ENCODE measurements at places on chromosomes 16 and 17.

DNA sequence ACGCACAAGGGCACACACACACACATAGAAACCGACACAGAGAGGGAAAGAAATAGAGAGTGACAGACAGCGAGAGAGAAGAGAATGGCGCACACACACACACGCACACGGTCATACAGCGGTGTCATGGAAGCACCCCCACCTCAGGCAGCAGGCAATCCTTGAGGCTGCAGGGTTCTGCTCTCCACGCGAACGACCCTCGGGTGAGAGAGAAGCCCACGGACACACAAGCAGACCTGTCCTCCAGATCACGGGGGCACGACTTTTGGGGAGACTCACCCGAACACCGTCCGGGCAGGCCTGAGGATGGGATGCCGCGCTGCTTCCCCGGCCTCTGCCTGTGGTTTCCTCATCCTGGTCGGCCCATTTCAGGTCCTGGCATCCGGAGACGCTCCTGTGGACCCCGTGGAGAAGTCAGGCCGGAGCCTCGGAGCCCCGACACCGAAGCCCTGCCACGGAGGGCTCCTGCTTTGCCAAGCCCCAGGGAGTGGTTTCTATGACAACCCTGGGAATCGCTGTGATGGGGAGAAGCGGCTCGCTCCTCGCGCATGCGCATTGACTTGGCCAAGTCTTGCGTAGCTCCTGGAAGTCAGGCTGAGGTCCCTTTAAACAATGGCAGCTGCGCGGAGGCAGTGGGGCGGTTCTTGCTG is 118.2 kb upstream of the KCNJ18 start:
- peak; percentile 45 for DNase-seq

DNA sequence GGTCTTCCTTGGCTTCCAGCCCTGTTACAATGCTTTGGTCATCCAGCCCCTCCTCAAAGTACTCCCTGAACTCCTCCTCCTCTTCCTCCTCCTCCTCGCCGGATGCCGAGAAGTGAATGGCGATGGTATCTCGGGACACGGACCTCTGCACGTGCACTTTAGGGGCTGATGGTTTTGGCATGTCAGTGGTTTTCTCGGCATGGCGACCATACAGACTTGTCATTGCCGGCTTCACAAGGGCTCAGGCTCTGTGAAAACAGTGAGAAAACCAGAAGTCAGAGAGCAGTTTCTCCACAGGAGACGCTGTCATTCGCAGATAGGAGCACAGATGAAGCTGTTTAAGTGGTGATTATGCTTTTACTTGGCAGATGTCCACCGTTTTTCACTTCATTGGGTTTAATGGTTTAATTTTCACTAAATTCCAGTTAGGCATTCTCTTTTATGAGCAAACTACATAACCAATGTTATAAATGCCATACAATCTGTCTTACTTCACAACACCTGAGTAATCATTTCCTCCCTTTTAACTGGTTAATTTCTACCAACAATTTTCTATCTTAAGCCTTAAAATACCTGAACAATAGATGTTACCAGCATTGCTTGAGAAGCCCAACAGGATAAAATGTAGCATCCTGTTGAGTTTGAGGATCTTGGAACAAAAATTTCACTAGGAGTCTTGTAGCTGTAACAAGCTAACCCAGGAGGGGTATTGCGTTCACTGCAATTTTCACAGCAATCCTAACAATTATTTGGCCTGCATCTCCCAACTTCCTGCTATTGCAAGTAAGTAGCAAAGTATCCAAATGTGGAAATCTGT is 48.9 kb downstream of the TEX2 start:
- DNase-seq, result no peak

DNA sequence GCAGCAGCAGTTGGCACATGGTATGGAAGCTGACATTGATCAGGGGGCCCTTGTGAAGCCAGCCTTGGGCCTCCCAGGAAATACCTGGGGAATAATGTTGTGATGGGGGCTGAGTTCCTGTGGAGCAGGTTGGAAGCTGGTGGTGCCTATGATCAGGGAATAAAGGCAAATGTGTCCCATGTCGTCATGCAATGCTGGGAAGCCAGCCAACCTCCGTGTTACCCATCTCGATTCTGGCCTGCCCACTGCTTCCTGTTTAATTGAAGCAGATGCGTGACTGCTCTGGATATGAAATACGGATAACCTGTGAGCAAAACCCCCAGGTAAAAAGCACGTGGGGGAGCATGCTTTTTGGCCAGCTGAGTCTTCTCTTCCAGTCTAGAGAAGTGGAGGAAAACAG is 580.4 kb upstream of the HSBP1 start:
- DNase-seq, result no peak

- no peak for DNase-seq
These were observed 42.3 kb upstream of the MED9 start for GRCh38 chr17:17434477-17434876.

DNA sequence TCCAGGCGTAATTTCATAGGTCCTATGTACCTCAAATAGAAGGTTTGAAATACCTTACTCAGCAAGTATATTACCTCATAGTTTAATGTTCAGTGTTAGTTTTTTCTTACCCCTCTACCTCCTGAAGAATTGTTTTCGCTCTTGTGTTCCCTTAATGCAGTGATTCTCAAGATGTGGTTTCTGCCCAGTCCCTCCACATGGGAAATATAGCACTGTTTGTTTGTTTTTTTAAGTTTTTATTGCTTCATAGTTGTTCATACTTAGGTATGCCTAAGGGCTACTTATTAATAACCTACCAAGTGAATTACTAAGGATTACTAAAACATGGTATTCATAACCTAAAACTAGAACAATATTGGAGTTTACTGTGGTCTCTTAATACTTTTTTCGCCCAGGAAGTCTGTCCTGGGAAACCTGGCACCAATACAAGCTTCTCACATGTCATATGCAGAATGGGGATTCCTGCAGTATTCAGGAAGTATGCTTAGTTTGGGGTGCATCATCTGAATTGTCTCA is 5.0 kb downstream of the RSPRY1 start:
- DNase-seq, result peak; percentile 74

- no peak for DNase-seq
These were observed 1.1 kb downstream of the TOX3 start for GRCh38 chr16:52545898-52546266.

GRCh38 chr16:49738832-49739231 is 117.1 kb downstream of the ZNF423 start:
- DNase-seq, result no peak

DNA sequence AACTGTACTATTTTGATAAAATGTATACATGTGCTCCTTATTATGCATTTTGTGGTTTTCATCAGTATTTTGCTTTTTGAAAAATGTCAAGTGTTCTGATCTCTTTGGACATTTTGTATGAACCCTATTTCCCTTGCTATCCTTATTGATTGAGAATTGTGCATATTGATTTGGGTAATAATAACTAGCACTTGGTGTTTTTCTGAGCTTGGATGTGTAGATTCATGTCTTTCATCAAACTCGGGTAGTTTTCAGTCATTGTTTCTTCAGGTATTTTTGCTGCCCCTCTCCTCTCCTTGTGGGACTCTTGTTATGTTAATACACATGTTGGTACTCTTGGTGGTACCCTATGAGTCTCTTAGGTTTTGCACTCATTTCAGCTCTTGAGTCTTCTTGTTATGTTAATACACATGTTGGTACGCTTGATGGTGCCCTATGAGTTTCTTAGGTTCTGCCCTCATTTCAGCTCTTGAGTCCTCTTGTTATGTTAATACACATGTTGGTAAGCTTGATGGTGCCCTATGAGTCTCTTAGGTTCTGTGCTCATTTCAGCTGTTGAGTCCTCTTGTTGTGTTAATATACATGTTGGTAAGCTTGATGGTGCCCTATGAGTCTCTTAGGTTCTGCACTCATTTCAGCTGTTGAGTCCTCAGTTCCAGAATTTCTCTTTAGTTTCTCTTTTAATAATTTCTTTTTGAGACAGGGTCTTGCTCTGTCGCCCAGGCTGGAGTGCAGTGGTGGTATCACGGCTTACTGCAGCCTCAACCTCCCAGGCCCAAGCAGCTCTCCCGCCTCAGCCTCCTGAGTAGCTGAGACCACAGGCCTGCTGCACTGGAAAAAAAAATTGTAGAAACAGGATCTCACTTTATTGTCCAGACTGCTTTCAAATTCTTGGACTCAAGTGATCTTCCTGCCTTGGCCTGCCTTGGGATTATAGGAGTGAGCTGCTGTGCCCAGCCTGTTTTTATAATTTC is 19.3 kb downstream of the ZNF750 start:
- no peak for DNase-seq
